NCI-H1048 (cell line): ENCODE measurements at places on chromosomes 7 and 10.

GRCh38 chr10:31875608-31876007, 53.0 kb downstream of the ARHGAP12 start:
- DNase-seq, result no peak

DNA sequence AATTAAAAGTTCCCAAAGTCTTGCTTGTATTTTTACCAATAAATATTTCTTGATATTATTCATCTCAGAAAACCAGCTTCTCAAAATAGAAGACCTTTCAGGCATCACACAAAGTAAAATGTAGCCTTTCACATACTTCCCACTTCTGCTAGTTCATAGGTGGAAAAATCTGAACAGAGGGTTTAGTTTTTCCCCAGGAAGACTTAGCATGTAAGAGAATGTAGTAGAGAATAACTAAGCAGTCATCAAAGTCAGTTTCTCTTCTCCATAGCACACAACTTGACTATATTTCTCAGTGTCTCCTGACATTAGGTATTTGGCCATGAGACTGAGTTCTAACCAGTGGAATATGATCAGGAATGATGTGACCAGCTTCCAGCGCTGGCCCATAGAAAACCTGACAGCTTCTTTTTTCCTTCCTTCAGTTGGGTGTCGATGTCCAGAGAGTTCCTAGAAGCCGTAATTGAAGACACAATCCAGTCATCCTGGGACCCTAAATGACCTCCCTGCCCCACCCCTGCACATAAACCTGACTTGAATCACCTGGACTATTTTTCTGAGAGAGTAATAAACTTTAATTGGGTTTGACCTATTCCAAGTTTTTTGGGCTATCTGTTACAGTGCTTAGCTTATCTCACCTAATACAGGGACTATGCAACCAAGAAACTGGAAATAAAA, 67.5 kb upstream of the WNT16 start:
- DNase-seq, result no peak

GRCh38 chr7:139730746-139731612, 46.8 kb downstream of the HIPK2 start:
- DNase-seq, result no peak

- DNase-seq, result no peak
Measured at GRCh38 chr7:11541330-11541729, 290.7 kb downstream of the THSD7A start.

GRCh38 chr10:44775402-44775741, 135.8 kb upstream of the TMEM72 start:
- no peak for DNase-seq

- no peak for DNase-seq
Measured at GRCh38 chr10:34524369-34525091, 290.6 kb downstream of the PARD3 start.

DNA sequence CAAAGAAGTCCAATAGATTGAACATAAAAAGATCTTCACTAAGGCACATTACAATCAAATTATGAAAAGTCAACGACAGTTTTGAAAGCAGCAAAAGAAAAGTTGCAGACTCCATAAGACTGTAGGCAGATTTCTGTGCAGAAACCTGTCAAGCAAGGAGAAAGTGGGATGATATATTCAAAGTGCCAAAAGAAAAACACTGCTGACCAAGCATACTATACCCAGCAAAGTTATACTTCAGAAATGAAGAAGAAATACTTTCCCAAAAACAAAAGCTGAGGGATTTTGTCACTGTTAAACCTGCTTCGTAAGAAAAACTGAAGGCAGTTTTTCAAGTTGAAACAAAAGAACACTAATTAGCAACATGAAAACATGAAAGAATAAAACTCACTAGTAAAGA, 145.5 kb downstream of the ZEB1 start:
- DNase-seq, result no peak

DNA sequence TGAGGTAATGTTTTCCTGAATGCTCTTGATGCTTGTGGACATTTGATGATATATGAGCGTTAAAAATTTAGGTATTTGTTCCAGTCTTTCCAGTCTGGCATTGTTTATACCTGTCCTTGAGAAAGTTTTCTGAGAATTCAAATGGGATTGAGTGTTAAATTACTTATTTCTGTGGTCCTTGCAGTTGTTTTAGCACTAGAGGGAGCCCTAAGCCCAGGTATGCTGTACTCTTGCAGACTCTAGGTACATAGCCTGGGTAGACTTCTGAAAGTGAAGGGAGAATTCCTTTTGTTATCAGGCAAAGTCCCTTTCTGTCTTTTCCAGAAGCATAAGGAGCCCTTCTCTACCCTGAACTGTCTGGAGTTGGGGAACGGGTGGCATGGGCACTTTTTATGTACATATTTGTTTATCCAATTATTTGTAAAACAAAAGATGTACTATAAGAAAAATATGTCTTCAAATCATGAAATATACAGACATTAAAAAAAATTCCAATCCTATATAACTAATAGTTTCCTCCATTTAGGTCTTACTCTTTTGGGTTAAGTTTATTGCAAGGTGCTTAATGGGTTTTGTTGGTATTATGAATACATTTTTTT, 262.1 kb downstream of the ATRNL1 start:
- peak; percentile 63 for DNase-seq

DNA sequence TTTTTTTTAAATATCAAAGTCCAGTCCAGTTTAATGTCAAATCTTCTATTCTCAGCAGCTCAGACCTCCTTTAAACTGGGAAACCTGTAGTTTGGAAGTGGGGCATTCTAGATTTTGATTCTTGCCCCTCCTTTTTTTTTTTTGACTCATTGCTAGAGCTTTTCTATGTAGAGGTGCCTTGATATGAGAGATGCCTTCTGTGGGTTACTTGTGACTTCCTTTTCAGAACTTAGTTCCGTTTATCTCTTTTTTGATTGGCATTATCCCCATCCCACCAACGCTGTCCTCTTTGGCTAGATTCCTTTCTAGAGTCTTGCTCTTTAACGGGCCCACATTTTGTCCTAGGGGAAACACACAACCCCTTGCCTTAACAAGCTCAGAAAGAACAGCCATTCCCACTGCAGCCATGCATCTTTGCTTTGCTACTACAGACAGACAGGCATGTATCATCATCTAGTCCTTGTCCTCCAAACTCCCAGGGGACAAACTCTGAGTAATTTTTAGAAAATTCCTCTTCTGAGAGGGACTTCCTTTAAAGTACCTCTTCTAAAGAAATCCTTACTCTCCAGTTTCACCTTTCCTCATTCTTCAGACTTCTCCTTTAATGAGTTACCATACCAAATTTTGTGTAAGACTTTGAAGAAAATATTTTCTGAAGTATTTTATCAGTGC, 153.6 kb downstream of the PHF14 start:
- no peak for DNase-seq

DNA sequence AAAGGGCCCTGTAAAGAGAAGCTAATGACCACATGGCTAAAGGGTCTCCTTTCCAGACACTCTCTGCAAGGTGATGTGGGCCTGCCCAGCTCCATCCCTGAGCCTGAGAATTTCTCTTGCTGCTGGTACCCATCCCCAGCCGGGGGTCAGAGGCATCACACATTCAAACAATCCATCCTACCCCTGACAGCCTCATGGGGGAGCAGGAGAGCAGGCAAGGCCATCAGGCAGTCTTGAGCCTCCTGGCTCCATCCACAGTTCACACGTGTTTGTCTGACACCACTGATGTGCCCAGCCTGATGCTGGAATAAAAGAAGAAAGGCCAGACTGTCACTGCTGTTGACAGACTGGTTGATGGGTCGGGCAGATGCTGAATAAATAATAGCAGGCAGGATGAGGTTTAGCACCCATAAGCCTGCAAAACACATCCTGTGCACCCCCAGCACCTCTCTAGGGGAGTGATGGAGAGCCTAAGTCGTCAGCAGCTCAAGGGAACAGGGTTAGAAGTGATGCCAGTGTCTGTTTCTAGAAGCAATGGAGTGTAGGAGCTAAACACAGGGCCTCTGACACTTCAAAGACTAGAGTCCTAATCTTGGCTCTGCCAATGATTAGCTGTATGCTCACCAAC, 43.5 kb downstream of the TLL2 start:
- no peak for DNase-seq

GRCh38 chr10:45514291-45515270, 140.6 kb downstream of the ALOX5 start:
- no peak for DNase-seq

- no peak for DNase-seq
Measured at GRCh38 chr10:103612462-103613365, 119.2 kb downstream of the NEURL1 start.

DNA sequence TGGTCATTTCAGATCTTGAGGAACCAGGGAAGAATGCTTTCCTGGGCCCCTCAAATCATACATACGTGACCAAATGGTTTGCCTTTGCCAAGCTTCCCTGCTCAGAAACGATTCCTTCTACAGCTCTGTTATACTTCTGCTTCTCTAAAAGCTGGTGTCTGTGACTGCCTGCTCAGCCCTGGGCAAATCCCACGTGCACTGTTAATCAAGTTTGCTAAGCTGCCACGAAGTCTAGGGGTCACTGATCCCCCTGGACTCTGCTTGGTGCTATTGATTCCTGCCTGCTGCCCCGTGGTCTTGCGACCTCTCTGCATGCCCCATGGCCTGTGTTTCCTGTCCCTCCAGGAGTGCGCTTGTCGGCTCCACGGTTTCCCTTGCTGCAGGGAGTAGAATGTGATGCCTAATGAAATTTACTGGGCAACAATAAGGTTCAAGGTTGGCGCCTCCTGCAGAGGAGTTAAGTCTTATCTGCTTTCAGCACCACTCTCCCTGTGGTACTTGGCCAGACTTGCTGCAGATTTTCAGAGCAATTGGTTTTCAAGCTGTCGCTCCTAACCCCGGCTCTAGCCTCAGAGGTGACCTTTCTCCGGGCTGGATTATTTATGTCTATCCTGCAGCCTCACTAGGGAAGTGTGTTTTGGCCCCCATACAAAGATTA, 201.6 kb upstream of the FZD8 start:
- no peak for DNase-seq
